HS-5 (cell line): ENCODE measurements at places on chromosomes 11 and 22.

DNA sequence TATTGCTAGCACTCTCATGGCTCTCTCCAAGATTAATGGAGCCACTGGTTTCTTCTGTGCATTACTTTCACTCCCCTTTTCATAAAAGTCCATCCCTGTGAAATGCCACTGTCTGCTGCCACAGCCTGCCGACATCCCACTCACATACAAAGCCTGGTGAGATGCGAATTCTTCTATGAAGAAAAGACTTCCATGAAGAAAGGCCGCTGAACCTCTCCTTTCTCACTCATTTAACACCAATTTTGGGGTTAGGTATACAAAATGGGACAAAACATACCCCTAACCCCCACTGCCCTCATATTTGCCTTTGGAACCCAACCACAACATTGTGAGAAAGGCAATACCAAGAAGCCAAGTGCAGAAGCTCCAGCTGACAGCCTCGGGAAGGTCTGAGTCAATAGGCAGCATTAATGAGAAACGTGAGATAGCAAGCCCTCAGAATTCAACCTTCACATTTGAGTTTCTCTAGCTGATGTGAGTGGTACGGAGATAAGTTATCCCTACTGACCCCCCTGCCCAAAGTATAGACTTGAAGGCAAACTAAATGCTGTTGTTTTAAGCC is 156.4 kb downstream of the ATG16L2 start:
- no peak for DNase-seq

DNA sequence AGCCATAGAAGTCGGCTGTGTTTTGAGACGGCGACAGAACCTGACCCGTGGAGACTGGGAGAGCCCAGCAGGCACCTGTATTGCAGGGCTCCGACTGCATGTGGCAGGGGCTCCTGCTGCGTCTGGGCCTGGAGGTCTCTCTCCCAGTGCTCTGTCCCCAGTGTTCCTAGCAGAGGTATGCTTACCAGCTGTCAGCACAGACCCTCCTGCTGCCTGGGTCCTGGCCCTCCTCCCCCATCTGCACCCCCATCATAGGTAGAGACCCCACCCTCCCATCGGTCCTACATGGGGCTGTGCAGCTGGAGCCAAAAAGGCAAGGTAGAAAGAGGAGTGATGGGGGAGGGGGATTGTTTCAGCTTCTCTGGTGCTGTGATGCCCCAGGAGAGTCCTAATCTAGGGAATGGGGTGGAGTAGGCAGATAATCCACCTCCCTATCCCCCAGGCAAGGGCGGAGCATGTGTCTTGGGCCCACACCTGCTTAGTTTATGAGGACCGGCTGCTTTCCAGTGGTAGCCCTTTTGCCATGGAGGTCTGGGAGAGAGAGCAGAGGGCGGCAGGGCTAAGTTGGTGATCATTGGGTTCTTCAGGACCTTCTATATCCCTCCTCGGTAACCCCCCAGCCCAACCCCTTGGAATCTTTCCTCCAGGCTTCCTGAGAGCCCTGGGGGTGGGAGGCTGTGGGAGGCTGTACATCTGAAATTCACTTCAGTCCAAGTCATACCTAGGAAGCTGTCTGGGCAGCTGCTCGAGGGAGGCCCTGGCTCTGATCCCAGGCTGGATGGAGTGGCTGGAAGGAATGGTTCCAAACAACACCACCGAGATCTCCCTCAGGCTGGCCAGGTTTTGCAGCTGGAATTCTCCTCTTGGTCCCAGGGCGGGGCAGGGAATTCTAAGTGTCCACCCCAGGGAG is 5.3 kb downstream of the SLC7A4 start:
- no peak for DNase-seq

DNA sequence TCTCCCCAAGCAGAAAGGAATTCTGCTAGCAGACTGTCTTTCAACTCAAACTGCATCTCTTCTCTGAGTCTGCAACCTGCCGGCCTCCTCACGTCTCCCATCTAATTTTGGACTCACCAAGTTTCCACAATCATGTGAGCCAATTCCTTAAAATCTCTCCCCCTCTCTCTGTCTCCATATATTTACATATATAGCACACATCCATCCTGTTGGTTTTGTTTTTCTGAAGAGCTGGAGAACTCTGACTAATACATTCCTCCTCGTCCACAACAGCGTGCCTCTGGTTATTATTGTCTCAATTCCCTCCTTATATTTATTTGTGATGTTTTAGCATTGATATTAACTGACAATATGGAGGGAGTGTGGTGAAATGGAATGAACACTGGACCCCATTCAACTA is 29.6 kb upstream of the FJX1 start:
- DNase-seq, result peak; percentile 63

DNA sequence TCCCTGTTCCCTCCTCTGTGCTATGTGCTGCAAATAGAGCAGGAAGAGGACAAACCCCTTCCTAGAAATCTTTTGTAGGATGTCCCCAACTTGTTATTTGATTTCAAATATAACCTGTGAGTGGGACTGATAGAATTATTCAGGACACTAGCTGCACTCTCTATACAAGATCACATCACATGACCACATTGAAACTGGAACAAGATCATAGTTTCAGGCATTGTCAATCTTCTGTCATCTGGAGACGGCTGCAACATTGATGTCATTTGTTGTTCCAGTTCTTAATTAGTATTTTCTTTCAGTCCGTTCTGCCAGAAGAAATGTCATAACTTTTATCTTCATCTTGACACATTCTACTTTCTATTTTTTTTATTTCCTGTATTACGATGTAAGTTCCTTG is 89.3 kb downstream of the GRIA4 start:
- DNase-seq, result no peak

DNA sequence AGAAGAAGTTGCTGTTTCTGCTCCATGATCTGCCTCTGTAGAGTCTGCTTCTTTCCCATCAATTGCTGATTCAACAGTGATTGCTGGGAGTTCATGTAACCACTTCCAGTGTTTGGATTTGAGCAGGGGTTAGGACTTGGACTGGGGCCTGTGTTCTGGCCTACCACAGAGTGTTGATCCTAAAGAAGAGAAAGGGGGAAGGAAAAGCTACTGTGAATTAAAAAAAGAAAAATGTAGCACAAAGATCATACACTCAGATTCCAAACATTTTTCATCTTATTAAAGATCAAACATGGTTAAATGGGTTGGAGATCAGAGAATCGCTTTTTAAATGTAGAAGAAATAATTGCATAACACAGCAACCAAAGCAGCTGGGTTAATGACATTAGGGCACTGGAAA is 67.6 kb upstream of the MTMR2 start:
- DNase-seq, result no peak

DNA sequence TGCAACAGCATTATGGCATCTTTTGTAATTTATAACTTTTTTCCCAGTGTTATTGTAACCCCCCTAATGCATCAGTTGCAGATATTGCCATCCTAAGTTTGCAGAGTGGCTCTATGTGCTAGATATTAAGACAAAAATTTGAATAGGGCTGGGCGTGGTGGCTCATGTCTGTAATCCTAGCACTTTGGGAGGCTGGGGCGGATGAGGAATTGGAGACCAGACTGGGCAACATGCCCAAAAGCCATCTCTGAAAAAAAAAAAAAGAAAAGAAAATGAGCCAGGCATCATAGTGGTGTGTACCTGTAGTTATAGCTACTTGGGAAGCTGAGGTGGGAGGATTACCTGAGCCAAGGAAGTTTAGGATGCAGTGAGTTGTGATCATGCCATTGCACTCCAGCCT is 50.1 kb upstream of the MUC15 start:
- no peak for DNase-seq

DNA sequence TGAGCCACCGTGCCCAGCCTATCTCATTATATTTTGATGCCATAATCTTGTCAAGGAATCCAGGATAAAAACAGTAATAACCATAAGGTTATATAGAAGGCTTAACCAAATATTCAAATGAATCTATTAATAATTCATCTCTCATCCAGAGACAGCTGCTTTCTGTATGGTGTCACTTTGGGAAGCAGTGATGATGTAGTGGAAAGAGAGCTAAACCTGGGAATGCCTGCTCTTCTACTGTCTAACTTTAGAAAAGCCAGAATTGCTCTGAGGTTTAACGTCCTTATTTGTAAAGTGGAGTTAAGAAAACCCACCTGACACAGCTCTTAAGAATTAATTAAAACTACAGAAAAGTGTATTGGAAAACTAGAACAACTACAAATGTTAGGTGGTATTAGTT is 29.3 kb upstream of the OR10D3 start:
- DNase-seq, result no peak

DNA sequence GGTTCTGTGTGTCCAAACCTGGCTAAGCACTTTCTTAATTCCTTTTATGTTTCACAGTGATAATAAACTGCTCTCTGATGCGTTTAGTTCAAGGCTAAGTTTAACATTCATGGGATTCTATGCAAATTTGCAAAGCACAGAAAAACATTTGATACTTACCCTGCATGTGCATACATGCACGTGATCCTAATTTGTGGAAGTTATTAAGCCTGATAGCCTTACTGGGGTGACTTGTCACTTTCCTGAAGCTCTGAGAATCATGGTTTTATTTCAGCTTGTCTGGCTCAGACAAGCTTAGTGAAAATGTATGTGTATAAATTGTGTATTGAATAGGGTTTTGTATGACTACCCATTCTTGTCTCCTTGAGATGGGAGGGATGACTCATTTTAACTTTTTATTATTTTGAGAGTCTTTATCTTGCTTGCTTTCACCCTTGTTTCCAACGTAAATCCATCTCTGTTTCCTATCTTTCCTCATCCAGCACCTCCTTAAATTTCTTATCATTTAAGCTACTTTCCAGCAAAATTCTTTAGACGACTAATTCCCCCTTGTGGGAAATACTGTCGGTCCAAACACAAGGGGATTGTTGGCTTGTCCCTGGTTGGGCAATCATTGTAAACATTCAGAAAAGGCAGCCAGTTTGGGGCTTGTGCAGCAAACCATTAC is 167.1 kb downstream of the C11orf91 start:
- no peak for DNase-seq

DNA sequence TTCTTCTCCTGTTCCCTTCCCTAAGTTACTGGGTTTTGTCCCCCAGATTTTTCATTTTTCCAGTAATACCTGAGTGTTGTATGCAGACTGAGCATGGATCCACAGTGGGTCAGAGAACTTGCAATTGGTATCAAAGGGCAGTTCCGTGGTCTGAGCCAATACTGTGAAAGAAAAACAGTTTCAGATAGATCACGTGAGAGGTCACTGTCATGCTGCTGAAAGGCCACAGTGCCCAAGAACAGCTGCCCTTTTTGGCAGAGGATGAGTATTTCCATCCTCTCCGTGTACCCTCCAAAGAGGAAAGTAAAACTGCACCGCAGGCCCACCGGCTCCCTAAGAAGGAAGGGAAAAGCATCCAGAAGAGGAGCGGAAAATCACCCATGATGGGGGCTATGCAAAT is 73.0 kb upstream of the TBCEL start:
- DNase-seq, result no peak

GRCh38 chr11:114284021-114284420 is 12.2 kb upstream of the NNMT start:
- no peak for DNase-seq

- DNase-seq, result no peak
Observed at GRCh38 chr11:76795936-76796441, 12.8 kb downstream of the TSKU start.

- no peak for DNase-seq
Observed at GRCh38 chr22:32994898-32995297, 63.3 kb downstream of the SYN3 start.

- DNase-seq, result no peak
Observed at GRCh38 chr11:62677156-62677555, 1.7 kb downstream of the UBXN1 start.

GRCh38 chr11:134633276-134633675 is 221.2 kb upstream of the B3GAT1 start:
- no peak for DNase-seq

- DNase-seq, result no peak
Observed at GRCh38 chr11:24497831-24498230, 978 bp downstream of the LUZP2 start.

GRCh38 chr11:123062158-123062891 is 389 bp upstream of the HSPA8 start:
- peak; percentile 89 for DNase-seq

DNA sequence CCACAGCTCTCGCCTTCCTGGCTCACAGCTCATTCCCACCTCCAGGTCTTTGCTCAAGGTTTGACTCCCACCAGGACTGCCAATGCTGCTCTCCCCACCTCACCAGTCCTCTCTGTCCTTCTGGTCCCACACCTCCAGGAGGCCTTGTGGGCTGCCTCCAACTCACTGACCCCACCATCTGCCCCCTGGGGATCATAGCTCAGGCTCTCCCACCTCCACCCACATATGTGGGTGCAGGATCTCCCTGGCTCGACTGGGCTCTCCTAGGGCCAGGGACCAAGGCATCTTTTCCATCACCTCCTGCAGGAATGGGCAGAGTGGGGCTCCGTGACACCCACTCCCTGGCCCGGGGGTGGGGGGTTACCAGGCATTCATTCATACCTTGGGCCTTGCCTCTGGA is 13.8 kb upstream of the SSTR3 start:
- DNase-seq, result no peak

DNA sequence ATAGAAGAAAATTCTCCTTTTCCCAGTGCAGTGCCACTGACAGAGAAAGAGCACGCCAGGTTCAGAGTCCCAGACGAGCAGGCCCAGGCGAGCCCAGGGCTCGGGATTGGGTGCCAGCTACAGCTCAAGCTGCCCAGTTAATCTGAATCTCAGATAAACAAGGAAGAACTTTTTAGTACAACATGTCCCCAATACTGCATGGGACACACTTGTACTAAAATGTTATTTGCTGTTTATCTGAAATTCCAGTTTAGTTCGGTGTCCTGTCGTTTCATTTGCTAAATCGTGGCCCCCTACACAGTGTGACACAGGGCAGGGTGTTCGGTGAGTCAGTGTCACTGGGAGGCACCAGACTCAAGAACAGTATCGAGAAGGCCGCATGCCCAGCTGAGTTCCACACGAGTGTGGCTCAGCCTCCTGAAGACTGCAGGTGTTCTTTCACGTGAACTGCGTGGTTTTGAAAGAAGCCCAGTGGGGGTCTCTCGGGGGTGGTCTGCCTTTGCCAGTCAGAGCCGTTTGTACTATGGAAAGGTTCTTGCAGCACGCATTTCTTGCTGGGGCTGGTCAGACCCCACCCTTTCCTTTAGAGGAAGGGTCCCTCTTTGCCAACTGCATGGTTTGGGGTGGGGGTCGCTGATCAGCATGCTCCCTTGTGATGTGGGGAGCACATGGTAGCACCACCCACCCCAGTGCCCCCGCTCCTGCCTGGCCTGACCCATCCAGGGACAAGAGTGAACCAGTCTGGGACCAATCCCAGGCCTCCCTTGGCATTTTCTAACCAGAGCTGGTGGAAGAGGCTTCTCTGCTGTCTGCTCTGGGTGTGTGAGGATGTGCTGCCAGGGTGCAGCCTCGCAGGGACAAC is 115.6 kb upstream of the B3GAT1 start:
- DNase-seq, result no peak

- no peak for DNase-seq
Observed at GRCh38 chr22:49827853-49828598, at the start of gene BRD1. TSS of gene BRD1 (minus strand) at chr22:49827873. CDS start at chr22:49824317, 3,556 bp downstream.

GRCh38 chr11:68598816-68599653 is 85.3 kb upstream of the GAL start:
- DNase-seq, result no peak
